ENCODE measurements at places on chromosomes 1 and 21.
A peak's percentile ranks its signal among the peaks of the same experiment; 100 is the strongest.

- no peak for DNase-seq
These were observed 86.9 kb upstream of the GORAB start for GRCh38 chr1:170445096-170445495.

DNA sequence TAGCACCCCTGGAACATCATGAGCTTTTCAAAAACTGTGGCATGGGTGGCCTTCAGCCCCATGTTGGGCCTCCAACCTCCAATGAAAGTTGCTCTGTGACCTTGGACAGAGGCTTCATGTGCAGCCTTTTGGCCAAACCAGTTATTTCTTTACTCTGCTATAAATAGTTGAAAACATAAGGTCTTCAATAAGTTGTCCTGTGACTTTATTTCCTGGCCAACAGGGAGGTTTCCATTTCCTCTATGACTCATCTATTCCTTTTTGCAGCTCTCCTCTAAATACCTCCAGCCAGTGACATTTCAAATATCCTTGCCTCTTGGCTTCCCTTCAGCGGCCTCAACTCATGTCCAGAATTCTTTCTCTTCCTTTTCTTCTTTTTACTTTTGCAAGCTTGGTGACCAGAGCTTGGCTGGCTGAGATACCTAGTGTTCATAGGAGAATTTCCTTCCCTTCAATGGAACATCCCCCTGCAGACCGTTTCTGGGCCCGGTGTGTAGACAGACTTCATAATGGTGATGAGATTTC is 22.7 kb upstream of the TRIM67 start:
- no peak for DNase-seq

GRCh38 chr1:156893048-156893953 is at the start of gene PEAR1:
Gene PEAR1, plus strand, starts transcription at chr1:156893718. Its CDS starts 10,209 bp downstream, at chr1:156903927.
- no peak for DNase-seq

DNA sequence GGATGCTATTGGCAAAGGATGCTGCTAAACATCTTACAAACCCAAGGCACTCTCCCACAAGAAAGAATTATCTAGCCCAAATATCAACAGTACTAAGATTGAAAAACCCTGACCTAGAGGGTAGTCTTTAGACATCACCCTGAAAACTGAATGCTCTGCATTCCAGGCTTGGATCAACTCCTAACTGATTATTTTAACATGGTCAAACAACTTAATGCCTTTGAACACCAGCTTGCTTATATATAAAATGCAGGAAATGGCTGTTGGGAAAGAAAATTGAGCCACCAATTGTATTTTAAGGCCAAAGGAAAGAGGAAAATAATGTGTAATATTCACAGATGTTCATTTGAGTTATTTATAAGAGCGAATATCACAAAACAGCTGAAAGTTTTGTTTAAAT is 72.2 kb upstream of the C1orf87 start:
- no peak for DNase-seq

GRCh38 chr1:77888081-77888780 is at the start of gene NEXN:
Gene NEXN, plus strand, starts transcription at chr1:77888624. Its CDS starts 27,483 bp downstream, at chr1:77916107.
- DNase-seq = peak; percentile 41

- DNase-seq = no peak
These were observed 282 bp downstream of the RSPH1 start for GRCh38 chr21:42495765-42496119.

GRCh38 chr1:29852248-29852647 is 615.9 kb downstream of the PTPRU start:
- DNase-seq = no peak

DNA sequence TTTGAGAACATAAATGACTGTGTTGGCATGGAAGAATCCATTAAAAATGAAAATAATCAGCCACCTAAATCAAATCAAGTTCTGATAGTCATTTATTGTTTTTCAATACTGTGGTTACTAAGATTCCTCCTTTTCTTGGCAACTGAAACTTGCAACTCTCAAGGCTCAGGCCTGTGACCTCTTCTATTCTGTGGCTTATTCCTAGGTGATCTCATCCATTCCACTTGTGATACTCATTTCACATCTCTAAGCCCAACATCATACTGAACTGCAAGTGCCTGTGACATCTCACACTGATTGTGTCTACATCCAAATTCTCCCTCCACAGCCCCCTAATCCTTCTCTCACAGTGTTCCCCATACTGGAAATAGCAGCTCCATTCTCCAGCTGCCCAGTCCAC is 4.8 kb upstream of the ST6GALNAC5 start:
- DNase-seq = no peak

GRCh38 chr1:14236097-14236496 is 362.4 kb upstream of the KAZN start:
- no peak for DNase-seq

Data from C1 segment of cervical spinal cord (tissue), 14 donors.